ENCODE measurements at places on chromosomes 3 and 15.

- no peak for DNase-seq
These were observed 349.6 kb downstream of the ZIC1 start for GRCh38 chr3:147758771-147759170.

DNA sequence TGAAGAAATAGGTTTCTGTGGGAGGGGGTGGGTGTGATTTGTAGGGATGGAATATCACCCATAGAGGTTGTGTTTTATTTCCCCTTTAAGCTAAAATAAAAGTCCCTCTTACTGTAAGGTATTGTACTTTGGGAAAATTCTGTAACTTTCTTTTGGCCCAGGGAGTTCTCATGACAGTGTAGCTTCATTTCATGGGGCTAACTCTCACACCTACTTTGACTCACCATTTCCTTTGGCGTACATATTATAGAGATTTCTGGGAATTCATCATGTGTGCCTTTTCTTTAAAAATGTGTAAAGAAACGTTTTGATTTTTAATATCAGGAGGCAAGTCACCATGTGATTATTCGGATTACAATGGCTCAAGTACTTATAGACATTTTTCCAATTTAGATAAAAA lies 477.7 kb upstream of the CFAP20DC start:
- no peak for DNase-seq

DNA sequence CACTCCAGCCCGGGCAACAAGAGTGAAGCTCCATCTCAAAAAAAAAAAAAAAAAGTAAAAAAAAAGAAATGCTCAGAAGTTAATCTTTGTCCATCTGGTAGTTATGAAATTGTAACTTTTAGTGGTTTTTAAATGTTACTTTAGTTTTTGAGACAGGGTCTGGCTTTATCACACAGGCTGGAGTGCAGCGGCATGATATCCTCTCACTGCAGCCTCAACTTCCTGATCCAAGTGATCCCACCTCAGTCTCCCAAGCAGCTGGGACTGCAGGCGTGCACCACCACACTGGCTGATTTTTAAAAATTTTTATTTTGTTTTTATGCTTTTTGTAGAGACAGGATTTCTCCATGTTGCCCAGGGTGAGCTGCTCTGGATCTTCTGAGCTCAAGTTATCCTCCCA lies 1.3 kb downstream of the RNU5B-1 start:
- no peak for DNase-seq

- DNase-seq, result no peak
These were observed 41.8 kb downstream of the MCF2L2 start for GRCh38 chr3:183386651-183387050.

- no peak for DNase-seq
These were observed 62.9 kb downstream of the SERPINI1 start for GRCh38 chr3:167798443-167798842.

Data from stimulated activated CD4-positive, alpha-beta T cell treated with anti-CD3 and anti-CD28 coated beads, Interleukin-2, amount 100 ng/mL, for 24 hours (primary cell).